ENCODE measurements at places on chromosomes 16 and 17.

DNA sequence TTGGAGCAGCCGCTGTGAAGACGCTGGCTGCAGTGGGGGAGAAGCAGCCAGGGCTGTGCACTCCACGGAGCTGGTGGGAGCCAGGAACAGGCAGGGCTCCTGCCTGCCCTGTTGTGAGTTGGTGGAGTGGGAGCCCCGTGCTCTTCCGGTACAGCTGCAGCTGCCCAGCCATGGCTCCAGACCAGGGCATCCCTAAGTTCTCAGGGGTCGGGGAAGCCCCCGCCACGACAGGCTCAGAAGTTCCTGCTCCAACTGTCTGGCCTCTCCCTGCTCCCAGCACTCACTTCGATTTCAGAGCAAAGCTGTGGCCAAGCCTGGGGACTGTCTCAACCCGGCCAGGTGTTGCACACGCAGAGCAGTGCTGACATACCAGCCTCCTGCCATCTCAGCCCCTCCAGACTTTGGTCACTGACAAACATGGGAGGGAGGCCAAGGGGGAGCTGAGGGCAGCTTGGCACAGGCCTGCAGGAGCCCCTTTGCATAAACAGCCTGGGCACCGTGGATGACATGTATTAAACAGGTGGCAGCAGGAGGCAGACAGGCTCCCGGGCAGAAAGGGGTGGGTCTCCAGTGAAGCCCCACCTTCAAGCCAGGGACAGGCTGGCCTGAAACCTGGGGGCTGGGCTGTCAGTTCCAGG lies 13.9 kb upstream of the KDM8 start:
- no peak for DNase-seq

DNA sequence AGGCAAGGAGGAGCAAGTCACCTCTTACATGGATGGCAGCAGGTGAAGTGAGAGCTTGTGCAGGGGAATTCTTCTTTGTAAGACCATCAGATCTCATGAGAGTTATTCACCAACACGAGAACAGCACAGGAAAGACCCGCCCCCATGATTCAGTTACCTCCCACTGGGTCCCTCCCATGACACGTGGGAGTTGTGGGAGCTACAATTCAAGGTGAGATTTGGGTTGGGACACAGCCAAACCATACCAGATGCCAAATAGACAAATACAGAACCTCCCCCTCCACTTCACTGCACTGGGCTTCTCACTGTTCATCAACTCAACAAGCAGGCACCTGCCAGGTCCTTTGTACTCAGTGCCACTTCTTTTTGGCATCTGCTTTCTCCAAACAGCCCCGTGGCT lies 100.2 kb downstream of the WSCD1 start:
- no peak for DNase-seq

DNA sequence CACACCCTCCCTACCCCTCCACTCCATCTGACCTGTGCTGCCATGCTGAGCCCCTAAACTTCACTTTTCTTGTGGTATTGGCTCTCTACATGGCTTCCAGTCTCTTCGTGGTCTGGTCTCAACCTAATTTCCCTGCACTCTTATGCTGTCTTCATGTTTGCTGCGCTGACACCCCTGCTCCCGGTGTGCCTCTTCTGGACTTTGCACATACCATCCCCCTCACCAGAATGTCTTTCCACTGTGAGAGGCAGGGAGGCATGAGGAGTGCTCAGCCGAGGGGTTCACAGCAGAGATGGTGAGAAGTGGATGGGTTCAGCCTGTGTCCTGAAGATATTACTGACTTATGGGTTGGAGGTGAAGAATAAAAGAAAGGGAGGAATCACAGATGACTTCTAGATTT lies 2.5 kb downstream of the TNFSF12 start:
- no peak for DNase-seq

DNA sequence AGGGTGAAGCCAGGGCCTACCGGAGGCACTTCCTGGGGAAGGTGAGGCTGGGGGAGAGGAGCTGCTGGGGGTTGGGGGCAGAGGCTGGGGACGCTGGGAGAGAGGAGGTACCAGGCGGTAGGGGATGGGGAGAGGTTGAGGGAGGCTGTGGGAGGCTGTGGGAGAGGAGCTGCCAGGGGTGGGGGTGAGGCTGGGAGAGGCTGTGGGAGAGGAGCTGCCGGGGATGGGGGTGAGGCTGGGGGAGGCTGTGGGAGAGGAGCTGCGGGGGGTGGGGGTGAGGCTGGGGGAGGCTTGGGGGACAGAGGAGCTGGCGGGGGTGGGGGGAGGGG lies 99.4 kb downstream of the OR1D5 start:
- no peak for DNase-seq

DNA sequence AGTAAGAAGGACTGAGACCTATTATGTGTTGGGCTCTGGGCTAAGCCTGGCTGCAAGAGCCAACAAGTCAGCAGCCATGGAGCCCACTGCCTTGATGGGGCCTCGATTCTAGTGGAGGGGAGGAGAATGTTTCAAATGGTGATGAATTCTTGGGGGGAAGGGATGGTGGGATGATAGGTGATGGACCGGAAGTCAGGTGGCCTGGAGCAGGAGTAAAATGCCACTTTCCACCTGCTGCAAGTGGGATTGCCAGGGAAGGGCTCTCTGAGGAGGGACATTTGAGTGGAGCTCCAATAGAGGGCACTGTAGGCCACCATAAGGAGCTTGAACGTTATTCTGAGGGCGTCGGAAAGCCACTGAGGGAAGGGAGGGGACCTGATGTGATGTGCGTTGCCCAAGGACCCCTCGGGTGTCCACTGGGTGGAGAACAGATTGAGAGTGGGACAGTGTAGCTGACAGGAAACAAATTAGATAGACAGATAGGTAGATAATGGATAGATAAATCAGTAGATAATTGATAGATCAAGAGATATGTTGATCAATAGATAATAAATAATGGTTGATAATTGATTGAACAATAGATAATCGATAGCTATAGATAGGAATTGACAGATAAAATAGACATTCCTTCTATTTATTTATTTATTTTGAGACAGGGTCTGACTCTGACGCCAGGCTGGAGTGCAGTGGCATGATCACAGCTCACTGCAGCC lies 18.2 kb upstream of the NXPH3 start:
- DNase-seq: peak; percentile 74

DNA sequence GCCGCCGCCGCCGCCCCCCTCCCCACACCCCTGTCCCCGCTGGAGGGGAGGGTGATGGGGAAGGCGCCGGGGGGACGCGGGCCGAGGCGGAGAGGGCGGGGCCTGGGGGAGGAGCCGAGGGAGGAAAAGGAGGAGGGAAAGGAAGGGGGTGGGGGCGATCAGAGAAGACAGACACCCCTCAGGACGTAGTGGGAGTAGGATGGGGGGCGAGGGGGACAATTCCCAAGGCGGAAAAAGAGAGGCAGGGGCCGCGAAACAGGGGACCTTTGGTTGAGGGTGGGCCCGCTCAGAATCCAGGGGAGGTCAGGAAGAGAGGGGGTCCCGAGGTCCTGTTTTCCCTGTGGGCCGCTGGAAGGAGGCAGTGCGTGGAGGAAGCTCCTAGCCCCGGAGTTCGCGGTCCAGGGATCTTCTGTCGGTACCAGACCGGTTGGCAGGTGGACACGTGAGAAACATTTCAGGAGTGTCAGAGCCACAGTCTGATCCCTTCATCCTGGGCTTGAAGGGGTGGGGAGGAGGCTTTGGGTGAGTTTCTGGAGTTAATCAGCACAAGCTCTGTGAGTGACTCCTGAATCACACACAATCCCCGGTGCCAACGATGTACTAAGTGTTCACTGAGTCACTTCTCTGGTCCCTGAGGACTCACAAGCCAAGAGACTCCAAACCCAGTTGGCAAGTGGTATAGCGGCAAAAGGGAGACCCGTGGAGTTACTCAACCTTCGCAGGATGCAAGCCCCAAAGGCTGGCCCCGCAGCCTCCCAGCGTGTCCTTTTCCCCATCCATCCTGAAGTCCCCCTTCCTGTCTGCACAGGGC lies at the start of gene XYLT1:
Gene XYLT1 (minus strand): TSS at position 53 of the 811 bp plus-strand sequence. CDS start 164 bp downstream, outside the sequence.
- DNase-seq: no peak

DNA sequence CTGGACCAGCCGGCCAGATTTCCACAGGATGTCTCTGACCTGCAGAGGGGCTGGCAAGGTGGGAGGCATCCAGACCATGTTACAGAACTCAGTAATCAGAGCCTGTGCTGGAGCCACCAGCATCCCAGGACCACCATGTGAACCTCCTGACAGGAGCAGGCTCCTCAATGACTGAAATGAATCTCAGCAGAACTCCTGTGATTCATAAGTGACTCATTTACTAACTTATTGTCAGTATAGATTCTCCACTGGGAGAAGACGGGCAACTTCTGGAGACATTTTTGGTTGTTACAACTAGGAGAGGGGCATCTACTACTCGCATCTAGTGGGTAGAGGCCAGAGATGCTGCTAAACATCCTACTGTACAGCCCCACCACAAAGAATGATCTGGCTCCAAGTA lies 3.1 kb upstream of the WWOX start:
- no peak for DNase-seq

- DNase-seq: no peak
Measured at GRCh38 chr16:58651965-58652348, 22.3 kb upstream of the CNOT1 start.

GRCh38 chr17:78790552-78790951 lies 8.5 kb upstream of the CYTH1 start:
- DNase-seq: no peak

GRCh38 chr17:46832945-46833839 lies 14.7 kb upstream of the WNT3 start:
- no peak for DNase-seq

GRCh38 chr17:40938981-40939380 lies 1.5 kb upstream of the KRT23 start:
- DNase-seq: no peak

- DNase-seq: no peak
Measured at GRCh38 chr17:17719966-17720543, 38.8 kb downstream of the RAI1 start.

GRCh38 chr16:30787613-30788378 lies 791 bp upstream of the ZNF629 start:
- DNase-seq: no peak

GRCh38 chr16:82510789-82511305 lies 115.9 kb upstream of the CDH13 start:
- no peak for DNase-seq

- DNase-seq: no peak
Measured at GRCh38 chr17:76419576-76420260, 33.2 kb downstream of the UBE2O start.

GRCh38 chr17:50605429-50605828 lies 29.3 kb upstream of the ABCC3 start:
- no peak for DNase-seq
